Activated CD8-positive, alpha-beta memory T cell treated with anti-CD3 and anti-CD28 coated beads for 1 hour (primary cell): ENCODE measurements at places on chromosomes 11 and 22.

GRCh38 chr11:31655483-31655882 is 145.9 kb downstream of the ELP4 start:
- DNase-seq: no peak

GRCh38 chr11:67502328-67502979 is 2.7 kb downstream of the PITPNM1 start:
- DNase-seq: no peak

- no peak for DNase-seq
Observed at GRCh38 chr22:29937940-29938693, 55.1 kb downstream of the MTMR3 start.

- DNase-seq: no peak
Observed at GRCh38 chr11:126132319-126132718, 69.7 kb upstream of the CDON start.
